ENCODE measurements at places on chromosomes 2 and 18.

DNA sequence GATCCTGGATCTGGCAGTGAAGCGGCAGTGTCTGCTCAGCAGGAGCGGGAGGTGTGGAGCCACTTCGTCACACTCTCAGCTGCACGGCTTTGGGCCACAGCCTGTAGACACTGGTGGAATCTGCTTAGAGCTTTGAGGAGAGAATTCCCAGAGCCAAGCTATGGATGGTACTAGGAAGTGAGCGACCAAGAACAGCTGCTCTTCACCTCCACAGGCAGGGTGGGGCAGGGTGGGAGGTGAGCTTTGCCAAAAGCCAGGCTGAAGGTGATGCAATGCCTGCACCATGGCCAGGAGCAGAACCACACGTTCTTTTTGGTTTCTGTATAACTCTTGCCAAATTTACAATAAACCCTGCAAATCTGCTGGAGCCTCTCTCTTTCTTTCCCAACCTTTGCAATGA is 226.1 kb downstream of the ANKRD30B start:
- no peak for DNase-seq

DNA sequence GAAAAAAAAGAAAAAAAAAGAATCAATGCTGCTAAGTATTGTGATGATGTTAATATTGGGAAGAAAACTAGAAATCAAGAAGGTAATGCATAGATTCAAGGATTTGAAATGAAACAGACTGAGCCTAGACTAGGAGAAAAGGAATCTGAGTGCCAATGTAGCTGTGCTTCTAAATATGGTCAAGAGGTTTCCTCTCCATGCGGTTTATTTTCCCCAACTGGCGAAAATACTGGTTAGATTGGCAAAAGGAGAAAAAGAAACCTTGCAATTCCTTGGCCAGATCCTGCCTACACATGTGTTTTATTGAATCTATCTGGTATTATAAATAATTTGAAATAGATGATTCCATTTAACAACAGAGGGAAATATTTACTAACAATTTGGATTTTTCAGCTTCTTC is 5.7 kb downstream of the SCN3A start:
- DNase-seq = no peak

DNA sequence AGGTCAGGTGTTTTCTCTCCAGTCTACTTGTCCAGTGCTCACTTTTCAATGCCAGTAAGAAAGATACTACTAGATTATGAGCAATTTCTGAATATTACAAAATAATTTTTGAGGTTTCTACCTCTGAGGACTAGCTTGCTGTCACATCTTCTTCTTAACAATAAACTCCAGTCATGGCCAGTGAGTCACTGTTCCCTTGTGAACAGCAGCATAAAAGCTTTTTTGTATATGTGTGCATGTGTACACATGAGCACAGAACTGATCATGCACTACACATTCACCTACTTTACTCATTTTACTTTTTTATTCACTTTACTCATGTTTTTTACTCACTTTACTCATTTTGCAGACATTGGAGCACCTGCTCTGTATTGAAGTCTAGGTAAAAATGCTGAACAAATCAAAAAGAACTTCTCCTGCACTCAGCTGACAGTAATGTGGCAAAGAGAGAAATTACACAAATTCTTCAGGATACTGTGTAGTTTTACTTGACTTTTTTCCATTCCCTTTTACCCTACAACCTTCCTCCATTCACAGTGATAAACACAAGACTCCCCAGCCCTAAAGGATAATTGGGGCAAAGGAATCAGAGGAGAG is 28.0 kb downstream of the ST6GAL2 start:
- DNase-seq = no peak

DNA sequence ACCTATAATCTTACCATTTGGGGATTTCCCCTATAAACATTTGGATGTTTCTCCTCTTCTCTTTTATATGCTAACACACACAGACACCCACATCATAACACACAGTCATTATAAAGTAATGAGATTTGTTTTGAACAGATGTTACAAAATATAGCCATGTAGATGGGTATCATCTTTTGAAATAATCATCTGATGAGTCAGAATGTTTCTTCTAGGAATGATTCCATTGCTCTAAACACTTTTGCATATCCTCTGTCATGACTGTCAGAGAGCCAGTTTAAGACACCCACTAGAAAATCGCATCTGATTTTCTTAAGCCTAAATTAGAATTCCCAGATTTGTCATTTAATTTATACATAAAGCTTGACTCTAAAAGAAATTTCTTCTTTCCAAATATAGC is 442.6 kb downstream of the CMPK2 start:
- DNase-seq = no peak

DNA sequence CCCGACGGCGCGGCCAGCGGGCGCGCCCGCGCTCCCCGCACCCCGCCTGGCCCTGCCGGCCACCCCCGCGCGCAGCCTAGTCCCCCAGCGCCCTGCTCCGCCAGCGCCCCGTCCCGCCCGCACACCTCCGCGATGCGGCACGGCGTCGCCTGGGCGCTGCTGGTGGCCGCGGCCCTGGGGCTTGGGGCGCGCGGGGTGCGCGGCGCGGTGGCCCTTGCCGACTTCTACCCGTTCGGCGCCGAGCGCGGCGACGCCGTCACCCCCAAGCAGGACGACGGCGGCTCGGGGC is 232 bp downstream of the SNED1 start:
- no peak for DNase-seq

DNA sequence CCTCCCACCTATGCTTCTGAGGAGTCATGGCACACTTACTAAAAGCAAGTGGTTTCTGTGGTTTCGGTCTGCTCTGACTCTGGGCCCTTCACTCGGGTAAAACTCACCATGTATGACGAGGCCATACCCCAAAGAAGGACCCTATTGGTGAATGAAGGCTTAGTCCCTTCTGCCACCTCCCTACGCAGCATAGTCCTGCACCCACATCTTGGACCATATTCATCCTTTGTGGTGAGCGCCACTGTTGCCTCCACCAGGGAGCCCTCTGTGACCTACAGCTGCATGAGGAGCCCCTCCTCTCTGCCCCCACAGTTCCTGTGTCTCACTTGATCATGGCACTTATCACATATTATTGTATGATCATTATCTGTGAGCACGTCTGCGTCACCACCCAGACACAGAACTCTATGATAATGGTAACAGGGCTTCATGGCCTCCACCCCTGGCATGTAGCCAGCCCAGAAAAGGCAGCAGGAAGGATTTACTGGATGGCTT is 113.3 kb downstream of the TFCP2L1 start:
- DNase-seq = no peak

DNA sequence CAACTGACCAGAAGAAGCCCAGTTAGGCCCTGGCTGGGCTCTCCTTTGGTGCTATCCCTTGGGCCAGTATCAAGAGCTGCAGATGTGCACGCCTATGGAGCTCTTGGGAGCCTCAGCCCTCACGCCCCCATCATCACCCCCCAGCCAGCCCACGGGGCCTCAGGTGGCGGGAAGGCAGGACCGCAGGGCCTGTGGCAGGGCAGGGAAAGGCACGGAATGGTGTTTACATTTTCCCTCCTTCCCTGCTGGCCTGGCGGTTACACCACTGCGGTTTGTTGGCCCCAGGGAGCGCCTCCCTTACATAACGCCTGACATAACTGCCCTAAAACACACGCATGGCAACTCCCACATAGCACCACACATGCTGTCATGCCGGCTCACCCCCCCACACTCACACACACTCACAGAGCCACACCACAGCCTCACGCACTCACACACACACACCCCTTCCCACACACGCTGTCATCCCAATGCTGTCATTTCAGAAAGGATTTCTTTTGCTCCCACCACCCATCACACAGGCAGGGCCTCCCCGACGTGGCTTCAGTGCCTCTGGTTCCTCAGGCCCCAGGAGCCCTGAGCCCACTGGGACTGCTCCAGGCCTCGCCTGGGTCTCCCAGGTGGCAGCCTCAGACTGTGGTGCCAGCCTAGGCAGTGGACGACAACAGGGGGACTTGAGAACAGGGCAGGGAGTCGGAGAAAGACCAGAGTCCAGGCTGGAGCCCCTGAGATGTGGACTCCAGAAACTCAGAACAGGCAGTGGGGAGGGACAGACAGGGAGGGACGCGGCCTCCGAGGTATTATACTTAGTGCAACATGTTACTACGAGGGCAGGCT is 15.7 kb downstream of the ZFP36L2 start:
- DNase-seq = peak; percentile 73
